HuH-7.5 (cell line): ENCODE measurements at places on chromosomes 3 and 15.

DNA sequence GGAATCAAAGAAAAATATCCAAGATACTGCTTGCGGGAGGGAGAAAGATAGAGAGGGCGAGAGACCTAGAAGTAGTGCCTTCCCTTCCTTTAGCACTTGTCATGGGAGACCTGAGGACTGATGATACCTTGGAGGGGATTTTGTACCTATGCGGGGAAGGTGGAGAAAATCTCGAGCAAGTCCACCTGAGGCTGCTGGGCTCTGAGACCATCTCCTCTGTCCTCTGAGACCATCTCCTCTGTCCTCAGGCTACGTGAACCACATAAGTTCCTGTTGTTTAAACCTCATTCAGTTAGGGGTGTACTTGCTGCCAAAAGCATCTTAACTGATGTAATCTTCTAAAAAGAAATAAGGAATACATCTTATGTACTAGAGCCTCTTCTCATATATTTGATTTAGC is 164.9 kb downstream of the NR2F2 start:
- DNase-seq: no peak

GRCh38 chr3:130682131-130682530 is 64.5 kb downstream of the PIK3R4 start:
- no peak for DNase-seq

GRCh38 chr15:73617913-73618312 is 15.3 kb downstream of the NPTN start:
- no peak for DNase-seq

DNA sequence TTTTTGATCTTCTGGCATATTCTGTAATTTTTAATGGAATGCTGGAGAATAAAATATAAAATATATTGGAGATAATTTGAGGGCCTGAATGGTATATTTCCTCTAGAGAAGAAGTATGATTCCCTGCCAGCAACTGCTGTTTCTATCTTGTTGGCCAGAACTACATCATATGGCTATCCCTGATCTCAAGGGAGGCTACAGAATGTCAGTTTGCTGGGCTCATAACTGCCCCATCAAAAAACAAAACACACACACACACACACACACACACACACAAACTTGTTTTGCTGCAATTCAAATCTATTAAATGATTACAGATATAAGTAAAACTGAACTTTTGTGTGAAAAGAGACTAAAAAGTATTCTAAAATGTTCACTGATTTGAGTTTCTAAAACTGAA is 51.0 kb downstream of the RASA2 start:
- DNase-seq: no peak

DNA sequence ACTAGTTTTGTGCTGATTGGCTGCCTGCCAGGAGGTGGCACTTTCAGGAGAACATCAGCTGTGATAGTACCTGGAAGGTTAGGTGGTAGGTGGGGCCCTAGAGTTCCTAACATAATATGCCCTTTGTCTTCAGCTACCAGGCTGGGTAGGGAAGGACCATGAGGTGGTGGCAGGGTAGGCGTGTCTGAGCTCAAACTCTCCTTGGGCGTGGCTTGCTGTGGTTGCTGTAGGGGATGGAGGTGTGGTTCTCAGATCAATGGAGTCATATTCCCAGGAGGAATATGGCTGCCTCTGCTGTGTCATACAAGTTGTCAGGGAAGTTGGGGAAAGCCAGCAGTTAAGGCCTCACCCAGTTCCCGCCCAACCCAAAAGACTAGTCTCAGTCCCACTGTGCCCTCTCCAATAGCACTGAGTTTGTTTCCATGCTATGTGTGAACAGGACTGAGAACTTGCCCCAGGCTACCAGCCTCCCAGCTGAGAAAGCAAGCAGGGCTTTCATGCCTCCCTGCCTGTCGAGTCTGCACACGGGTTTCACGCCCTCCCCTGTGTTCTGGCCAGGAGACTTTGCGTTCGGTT is 107.7 kb downstream of the CHCHD4 start:
- DNase-seq: no peak

- DNase-seq: no peak
Observed at GRCh38 chr15:38695249-38696108, 130.9 kb upstream of the RASGRP1 start.

DNA sequence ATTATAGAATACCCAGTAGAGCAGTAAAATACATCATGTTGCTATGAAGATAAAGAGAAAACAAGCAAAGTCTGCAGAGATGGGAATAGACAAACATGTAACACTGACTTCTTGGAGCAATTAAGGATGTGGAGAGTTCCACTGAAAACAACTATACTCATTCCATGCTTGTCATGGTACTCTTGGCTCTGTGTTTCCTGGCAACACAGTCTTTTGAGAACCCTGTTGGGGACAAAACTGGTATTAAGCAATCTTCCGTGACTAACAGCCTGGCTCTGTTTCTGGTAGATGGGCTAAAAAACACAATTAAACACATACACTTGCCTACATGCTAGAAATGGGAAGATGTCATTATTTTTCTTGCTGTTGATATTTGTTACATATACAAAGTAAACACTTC is 1212.3 kb upstream of the GBE1 start:
- no peak for DNase-seq

GRCh38 chr3:112647122-112647521 is 6.2 kb upstream of the CCDC80 start:
- peak; percentile 28 for DNase-seq

DNA sequence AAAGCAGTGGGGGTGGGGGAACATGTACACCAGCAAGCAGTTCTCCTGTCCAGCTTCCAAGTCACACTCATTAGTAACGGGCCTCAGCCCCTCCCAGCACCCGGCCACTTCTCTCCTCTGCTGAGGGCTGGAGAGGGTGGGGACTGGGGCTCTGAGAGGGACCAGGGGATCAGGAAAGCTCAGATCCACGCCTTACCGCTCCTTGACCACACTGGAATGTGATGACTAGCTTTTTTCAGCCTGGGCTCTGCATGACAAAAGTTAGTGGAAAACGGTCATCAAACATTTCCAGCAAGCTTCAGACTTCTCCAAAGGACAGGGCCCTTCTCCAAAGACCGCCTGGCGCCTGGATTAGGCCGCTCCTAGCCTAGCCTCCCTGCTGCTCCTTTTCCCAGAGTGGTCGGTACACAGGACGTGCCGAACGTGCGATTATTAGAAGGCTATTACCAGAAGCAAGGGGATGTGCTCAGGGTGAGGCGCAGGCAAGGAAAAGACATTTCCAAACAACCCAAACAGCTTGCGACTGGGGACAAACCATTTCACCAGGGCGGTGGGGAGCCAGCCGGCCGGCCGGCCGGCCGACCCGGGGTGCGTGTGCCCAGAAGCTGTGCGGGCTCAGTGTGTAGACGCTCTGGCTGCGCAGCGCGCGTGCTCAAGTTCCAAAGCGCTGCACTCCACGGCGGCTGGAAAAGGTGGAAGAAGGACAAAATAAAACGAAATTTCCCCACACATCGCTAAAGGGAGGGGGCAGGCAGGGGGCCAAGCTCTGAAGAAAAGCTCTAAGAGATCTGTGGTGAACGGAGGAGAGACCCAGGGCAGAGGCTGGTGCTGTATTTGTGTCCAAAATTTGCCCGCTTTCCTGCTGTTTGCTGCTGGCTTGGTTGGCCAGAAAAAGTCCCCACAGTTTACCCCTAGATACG is 51.0 kb upstream of the SSR3 start:
- DNase-seq: peak; percentile 21

GRCh38 chr3:150149651-150150051 is 179.0 kb upstream of the PFN2 start:
- no peak for DNase-seq

DNA sequence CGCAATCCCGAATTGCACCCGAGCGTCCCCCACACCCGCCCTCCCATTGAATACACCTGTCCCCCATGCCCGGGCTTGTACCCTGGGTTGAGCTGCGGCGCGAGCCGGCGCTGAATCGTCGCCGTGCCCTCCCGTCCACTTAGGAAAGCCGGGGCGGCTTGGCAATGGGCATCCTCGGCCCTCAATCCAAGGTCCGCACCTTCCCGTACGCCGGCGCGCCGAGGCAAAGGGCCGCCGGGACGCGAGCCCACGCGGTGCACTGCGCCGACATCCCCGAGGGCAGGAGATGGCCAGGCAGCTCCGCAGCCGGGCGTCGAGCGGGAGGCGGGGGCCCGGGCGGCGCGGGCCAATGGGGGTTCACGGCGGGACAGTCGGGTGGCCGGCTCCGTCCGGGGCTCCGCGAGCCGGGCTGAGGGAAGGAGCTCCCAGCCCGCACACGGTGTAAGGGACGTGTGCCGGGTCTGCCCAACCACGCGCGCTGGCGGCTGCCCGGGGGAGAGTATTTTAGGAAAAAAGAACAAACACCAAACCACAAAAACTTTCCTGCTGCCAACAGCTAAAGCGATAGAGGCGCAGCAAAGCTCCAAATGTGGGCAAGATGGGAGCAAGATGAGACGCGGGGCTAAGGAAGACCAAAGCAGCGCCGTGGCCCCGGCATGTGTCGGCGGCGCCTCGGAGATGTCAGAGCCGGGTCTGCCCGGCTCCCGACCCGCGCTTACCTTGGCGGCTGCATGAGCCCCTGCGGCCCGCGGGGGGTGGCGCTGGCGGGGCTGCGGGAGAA is 621 bp downstream of the RGMA start:
- DNase-seq: no peak

DNA sequence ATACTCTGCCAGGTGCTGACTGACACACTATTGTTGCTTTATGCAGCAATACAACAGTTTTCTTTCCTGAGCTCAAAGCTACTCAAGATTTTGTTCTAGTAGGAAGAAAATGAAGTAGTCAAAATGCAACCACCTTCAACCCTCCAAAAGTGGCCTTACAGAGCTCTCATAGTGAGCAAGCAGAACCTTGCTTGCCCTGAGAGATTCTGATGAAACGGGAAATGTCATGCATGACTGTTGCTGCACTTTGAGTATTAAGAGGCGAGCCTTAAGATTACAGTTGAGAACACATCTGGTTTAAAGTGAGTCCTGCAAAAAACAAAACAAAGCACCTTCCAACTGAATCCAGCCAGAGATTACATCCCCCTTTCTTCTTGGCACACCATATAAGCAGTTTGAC is 29.7 kb downstream of the MINDY4B start:
- no peak for DNase-seq

DNA sequence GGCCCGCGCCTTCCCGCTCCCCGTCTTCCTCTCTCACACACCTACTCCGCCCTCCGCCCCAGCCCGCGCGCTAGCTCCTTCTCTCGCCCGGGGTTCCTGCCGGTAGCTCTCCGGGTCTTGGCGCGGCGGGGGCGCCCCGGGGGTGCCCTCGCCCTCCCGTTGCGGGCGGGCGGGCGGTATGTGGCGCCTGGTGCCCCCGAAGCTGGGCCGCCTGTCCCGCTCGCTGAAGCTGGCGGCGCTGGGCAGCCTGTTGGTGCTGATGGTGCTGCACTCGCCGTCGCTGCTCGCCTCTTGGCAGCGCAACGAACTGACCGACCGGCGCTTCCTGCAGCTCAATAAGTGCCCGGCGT is 507 bp downstream of the DIPK2A start:
- no peak for DNase-seq

DNA sequence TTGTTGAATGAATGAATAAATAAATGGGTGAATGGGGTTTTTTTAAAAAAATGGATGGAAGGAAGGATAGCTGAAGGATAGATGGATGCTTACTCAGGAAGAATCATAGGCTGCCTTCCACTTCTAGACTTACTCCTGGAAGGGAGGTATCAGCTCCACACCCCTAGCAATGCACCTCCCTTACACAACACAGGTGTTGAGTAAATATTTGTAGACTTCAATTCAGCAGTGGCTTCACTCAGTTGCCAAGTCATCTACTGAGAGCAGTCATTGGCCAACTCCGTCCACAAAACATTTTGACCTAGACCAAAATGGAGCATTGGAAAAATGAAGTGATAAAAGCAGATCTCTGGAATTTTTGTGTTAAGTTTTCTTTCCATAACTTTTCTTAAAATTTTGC is 65.5 kb upstream of the ST8SIA2 start:
- no peak for DNase-seq

DNA sequence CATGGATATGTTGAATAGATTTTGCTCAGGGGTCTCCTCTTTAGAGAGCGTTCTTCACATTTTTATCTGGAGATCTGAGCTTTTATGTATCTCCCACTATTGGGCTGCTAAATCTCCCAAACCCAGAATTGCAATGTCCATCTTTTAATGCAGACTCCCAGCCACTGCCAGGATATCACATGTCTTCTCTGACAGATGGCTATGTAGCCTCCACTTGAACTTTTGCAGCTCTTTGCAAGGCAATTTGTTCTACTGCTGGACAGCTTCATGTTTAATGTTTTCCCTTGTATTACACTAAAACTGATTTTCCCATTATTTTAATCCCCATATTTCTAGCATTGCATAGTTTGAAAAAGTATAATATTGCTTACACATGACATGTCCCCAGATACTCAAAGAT is 177.2 kb downstream of the LPP start:
- DNase-seq: no peak

GRCh38 chr3:20666091-20666490 is 480.1 kb upstream of the SGO1 start:
- no peak for DNase-seq

GRCh38 chr3:188230962-188231361 is 77.0 kb downstream of the LPP start:
- no peak for DNase-seq

DNA sequence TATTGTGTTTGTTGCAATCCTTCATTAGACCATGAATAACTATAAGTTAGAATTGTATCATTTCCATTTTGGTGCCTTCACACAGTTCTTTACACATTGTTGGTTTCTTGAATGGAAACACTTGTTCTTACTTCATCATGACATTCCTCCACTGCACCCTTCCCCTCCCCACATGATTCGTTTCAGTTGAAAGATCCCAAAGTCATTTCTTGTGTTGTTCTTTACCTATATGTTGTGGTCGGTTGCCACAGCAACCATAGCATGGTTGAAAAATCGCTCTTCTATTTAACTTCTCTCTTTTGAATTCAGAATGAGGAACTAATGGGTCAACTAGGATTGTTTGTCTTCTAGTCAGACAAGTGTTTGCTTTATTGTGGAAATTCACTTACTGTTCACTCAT is 103.3 kb downstream of the IL1RAP start:
- no peak for DNase-seq

DNA sequence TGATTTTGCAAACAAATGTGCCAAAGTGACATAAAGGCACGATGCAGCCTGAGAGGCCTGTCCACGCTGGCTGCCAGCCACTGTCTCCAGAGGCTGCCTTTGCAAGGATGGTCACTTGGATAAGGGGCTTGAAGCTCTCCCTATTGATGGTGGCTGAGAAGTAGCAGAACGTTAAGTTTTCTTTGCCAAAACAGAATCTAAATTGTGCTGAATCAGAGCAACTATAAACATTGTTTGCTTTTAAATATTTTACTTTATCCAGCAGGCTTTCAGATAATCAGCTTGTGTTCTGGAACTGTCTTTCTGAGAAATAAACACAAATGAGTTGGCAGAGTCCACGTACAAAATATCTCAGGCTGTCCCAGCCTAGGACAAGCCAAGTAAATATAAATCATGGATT is 23.8 kb upstream of the CNBP start:
- no peak for DNase-seq
